ENCODE measurements at places on chromosomes 16 and 17.

- DNase-seq, result no peak
Observed at GRCh38 chr17:82170412-82170961, 42.2 kb downstream of the CCDC57 start.

GRCh38 chr17:72931635-72932034 lies 160.9 kb downstream of the SLC39A11 start:
- no peak for DNase-seq

GRCh38 chr17:7685533-7686221 lies 1.6 kb downstream of the TP53 start:
- DNase-seq, result peak; percentile 77

DNA sequence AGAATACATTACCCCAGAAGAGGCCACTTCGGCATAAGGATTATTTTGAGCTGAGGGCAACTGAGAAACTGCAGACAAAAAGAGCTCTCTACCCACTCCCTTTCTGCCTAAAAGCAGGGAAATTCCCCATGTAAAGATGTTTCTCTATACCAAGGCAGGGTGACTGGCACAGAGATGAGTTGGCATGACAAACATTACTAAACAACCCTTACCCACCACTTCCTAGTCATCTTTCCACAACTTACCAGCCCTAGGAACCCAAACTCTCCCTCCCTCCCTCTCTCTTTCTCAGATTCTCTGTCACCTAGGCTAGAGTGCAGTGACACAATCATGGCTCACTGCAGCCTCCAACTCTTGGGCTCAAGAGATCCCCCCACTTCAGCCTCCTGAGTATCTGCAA lies 68.6 kb downstream of the EMP2 start:
- no peak for DNase-seq

DNA sequence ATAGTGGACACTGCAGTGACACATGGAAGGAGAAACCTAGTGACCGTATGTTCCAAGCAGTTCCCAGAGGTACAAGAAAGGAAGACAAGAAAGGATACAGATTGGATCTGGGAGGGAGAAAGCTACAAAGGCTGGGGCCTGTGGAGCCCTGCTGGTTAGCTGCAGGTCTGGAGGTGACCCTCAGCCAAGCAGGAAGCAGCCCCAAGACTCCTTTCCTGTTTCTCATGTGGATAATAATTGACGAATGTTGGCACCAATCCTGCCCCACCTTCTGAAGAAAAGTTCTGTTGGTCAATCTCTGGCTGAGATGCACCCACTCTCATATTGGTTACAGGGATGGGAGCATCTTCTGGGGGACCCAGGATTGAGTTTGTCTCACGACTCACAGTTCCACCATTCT lies 99.8 kb downstream of the SHISA6 start:
- no peak for DNase-seq

Measured in skeletal muscle cell (primary cell).